Osteocyte (in vitro differentiated cells): ENCODE measurements at places on chromosomes 4 and X. TPM values are rescaled to one million over a fixed set of nuclear protein-coding genes. Genes with fewer than 3 reads are reported as not detected.
A peak's percentile ranks its signal among the peaks of the same experiment; 100 is the strongest.

GRCh38 chr4:74440356-74440755 is 4.6 kb upstream of the AREG start:
- no peak for DNase-seq
- no peaks in the 10 kb centered on the region for H3K36me3 ChIP-seq
- peaks cover 4% of the 10 kb centered on the region for H3K4me1 ChIP-seq
- no peaks in the 10 kb centered on the region for H3K27me3 ChIP-seq
- no peak overlapping the region for H3K27ac ChIP-seq
- no peak overlapping the region for H3K4me3 ChIP-seq

DNA sequence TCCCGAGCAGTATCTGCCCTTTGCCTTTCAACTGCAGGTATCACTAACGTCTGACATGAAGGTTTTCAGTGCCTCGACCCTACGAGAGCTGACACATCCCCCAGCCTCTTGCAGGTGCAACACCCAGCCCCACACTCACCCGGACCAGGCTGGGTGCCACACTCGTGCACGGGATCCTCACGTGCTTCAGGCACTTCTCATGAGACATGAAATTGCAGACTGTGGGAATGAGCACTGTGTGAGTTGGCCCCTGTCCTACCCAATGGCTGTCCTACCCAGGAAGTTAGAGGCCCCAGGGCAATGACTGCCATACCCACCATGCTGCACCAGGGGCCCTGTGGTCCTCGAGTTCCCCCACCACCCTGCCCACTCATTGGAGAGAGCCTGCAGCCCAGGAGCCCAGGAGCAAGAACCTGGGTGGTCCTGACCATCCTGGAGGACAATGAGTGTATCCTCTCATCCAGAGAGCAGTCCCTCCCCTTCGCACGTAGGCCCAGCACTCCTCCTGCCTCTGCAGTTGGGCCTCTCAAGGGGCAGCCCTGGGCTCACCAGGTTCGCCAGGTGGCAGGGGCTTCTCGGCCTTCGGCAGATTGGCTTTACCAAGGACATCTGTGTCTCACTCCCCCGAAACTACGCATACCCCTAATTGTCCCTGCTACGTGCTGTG is 2.4 kb downstream of the DGKQ start:
- H3K4me1 ChIP-seq: peaks cover 7% of the 10 kb centered on the region
- H3K4me3 ChIP-seq: peak overlapping the region; percentile 40
- H3K27ac ChIP-seq: no peak overlapping the region
- H3K27me3 ChIP-seq: no peaks in the 10 kb centered on the region
- no peak for DNase-seq

- H3K4me3 ChIP-seq: no peak overlapping the region
- H3K27ac ChIP-seq: no peak overlapping the region
- no peaks in the 10 kb centered on the region for H3K4me1 ChIP-seq
- H3K36me3 ChIP-seq: no peaks in the 10 kb centered on the region
- no peaks in the 10 kb centered on the region for H3K27me3 ChIP-seq
Observed at GRCh38 chrX:148938348-148938747, 437.9 kb downstream of the AFF2 start.

APOOL gene
- total RNA-seq: 19.5 and 19.7 TPM in 2 replicates

GRCh38 chrX:147803948-147804347 is 107.8 kb upstream of the FMR1 start:
- H3K4me3 ChIP-seq: no peak overlapping the region
- peaks cover 3% of the 10 kb centered on the region for H3K27me3 ChIP-seq
- no peak for DNase-seq
- no peaks in the 10 kb centered on the region for H3K36me3 ChIP-seq
- H3K4me1 ChIP-seq: peaks cover 3% of the 10 kb centered on the region
- H3K27ac ChIP-seq: no peak overlapping the region

CLDN22 gene
- total RNA-seq: not detected in 2 replicates

RBMX gene
- 181 and 186 TPM in 2 replicates for total RNA-seq

GRCh38 chrX:56728321-56728720 is 722 bp upstream of the NBDY start:
- peak overlapping the region; percentile 23 for H3K27ac ChIP-seq
- no peaks in the 10 kb centered on the region for H3K27me3 ChIP-seq
- H3K4me1 ChIP-seq: peaks cover 19% of the 10 kb centered on the region

GRCh38 chr4:76738086-76738931 is 159.6 kb downstream of the SOWAHB start:
- no peaks in the 10 kb centered on the region for H3K27me3 ChIP-seq
- peaks cover 24% of the 10 kb centered on the region for H3K4me1 ChIP-seq
- H3K4me3 ChIP-seq: no peak overlapping the region
- H3K27ac ChIP-seq: peak overlapping the region; percentile 24

SEC31A gene
- 360 and 377 TPM in 2 replicates for total RNA-seq

DNA sequence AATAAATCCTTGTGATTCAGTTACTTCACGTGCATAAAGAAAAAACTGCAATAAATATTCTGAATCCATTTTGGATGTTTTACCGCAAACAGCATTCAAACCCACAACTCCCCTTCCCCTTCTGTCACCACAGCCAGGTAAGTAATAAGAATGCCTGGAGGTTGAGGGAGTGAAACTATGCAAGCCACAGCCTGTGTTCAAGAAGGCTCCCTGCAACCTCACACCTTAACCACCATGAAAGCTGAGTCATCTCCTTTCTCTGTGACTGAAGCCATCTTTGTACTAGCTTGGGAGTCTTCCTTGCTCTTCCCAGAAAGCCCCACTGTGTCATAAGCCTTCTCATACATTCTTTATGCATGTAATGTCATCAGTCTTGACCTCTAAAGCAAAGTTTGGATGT is 297.0 kb upstream of the PUDP start:
- DNase-seq: no peak
- no peaks in the 10 kb centered on the region for H3K36me3 ChIP-seq
- H3K4me1 ChIP-seq: no peaks in the 10 kb centered on the region
- H3K27ac ChIP-seq: no peak overlapping the region
- peaks cover 8% of the 10 kb centered on the region for H3K27me3 ChIP-seq
- no peak overlapping the region for H3K4me3 ChIP-seq

FAM9C gene
- not detected in 2 replicates for total RNA-seq

GRCh38 chr4:4995103-4995907 is 24.0 kb downstream of the CYTL1 start:
- no peak overlapping the region for H3K4me3 ChIP-seq
- H3K27me3 ChIP-seq: no peaks in the 10 kb centered on the region
- peak; percentile 90 for DNase-seq
- H3K27ac ChIP-seq: no peak overlapping the region
- no peaks in the 10 kb centered on the region for H3K36me3 ChIP-seq

DNA sequence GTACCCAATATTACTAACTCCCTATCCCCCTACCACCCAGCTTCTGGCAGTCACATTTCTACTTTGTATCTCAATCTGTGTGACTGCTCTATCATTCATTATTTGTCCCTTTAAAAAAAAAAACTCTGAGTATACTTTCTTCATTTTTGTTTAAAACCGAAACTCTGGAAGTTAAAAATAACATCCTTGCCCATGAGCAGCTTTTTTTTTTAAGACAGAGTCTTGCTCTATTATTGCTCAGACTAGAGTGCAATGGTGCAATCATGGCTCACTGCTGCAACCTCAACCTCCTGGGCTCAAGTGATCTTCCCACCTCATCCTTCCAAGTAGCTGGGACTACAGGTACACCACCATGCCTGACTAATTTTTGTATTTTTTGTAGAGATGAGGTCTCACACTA is 15.8 kb downstream of the UBE2K start:
- H3K36me3 ChIP-seq: peaks cover 11% of the 10 kb centered on the region
- peaks cover 43% of the 10 kb centered on the region for H3K4me1 ChIP-seq
- H3K4me3 ChIP-seq: peak overlapping the region; percentile 46
- no peak for DNase-seq
- H3K27me3 ChIP-seq: no peaks in the 10 kb centered on the region

GRCh38 chr4:61493470-61493869 is 293.3 kb downstream of the ADGRL3 start:
- H3K27me3 ChIP-seq: no peaks in the 10 kb centered on the region
- no peaks in the 10 kb centered on the region for H3K36me3 ChIP-seq
- H3K27ac ChIP-seq: no peak overlapping the region
- no peak for DNase-seq

ERVMER34-1 gene
- total RNA-seq: 0.24 and 0.26 TPM in 2 replicates

DNA sequence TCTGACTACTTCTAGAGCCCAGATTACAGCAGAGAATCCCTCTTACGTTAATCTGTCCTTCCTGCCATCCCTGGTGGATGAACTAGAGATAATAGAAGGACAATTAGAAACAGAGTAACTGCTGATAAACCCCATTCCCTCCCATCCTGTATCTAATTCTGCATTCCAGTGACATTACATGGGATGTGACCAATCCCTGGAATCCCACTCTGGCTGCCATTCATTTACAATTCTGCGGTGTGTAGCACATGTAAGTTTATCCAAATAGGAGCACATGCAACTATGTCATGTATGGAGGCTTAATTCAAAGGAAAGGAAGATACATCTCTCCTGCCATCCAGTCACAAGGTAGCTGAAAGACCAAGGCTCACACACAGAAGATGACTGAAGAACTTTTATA is 339.5 kb downstream of the GPAT3 start:
- H3K4me1 ChIP-seq: no peaks in the 10 kb centered on the region
- H3K4me3 ChIP-seq: no peak overlapping the region
- no peak overlapping the region for H3K27ac ChIP-seq
- H3K27me3 ChIP-seq: no peaks in the 10 kb centered on the region
- DNase-seq: no peak
- no peaks in the 10 kb centered on the region for H3K36me3 ChIP-seq

- DNase-seq: no peak
- no peaks in the 10 kb centered on the region for H3K27me3 ChIP-seq
- H3K4me1 ChIP-seq: no peaks in the 10 kb centered on the region
- H3K36me3 ChIP-seq: no peaks in the 10 kb centered on the region
- no peak overlapping the region for H3K27ac ChIP-seq
- H3K4me3 ChIP-seq: no peak overlapping the region
Observed at GRCh38 chrX:799808-800207, 169.2 kb downstream of the SHOX start.

FAM193A gene
- 35.3 and 36.5 TPM in 2 replicates for total RNA-seq

DNA sequence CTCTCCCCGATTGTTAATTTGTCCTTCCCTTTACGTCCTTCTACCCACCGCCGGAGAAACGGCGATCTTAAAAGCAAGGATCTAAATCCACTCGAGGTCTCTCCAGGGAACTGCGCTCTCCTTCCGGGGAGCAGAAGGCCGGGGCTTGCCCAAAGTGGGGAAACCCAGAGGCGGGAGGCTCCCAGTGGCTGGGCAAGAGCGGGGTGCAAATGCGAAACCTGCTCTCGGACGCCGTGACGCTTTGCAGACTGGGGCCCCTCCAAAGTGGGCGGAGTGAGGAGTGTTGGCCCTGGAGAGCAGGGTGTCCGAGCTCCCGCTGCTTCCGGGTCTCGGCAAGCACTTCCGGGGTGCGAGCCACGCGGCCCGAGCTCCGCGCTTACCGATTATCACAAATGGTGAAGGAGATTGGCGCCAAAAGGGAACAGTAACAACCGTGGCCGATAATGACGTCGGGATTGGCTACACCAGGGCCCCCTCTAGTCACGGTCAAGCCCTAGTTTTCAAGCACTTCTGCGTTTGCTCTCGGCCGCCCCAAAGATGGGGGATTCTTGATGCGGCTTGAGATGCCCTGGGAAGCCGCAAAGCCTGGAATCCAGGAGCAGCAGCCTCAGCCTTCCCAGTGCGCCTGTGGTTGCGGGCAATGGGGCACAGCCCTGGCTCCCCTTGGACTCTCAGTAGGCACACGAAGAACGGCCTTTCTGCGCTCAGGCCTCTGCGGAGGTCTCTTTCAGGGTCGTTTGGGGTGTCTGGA is 29.0 kb downstream of the HAND2 start:
- no peak overlapping the region for H3K27ac ChIP-seq
- no peaks in the 10 kb centered on the region for H3K4me1 ChIP-seq
- no peaks in the 10 kb centered on the region for H3K36me3 ChIP-seq
- H3K27me3 ChIP-seq: peaks cover 61% of the 10 kb centered on the region
- peak; percentile 83 for DNase-seq

NPY5R gene
- total RNA-seq: 0.16 TPM in 1 of 2 replicates, not detected in the other

DNA sequence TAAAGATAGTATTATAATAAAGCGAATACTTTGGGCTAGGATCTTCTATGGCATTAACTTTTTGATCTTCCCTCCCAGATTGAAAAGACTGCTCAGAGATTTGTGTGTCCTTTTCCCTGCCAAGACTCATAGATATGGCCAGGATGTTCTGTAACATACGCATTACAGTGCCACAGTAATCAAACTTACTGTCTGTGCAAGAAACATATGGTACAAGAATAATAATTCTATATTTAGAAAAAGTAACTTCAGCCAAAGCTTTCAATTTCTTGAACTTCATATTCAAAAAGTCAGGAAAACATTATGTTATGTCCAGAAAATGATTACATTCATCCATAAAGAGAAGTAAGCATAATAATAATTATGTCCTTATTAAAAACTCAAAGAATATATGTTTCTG is 100.9 kb upstream of the GUCY1A1 start:
- DNase-seq: no peak
- no peak overlapping the region for H3K27ac ChIP-seq
- no peaks in the 10 kb centered on the region for H3K27me3 ChIP-seq
- no peaks in the 10 kb centered on the region for H3K36me3 ChIP-seq

SMS gene
- 91.4 and 94.5 TPM in 2 replicates for total RNA-seq

PCDH18 gene
- 69.3 and 74.8 TPM in 2 replicates for total RNA-seq

GRCh38 chrX:45851434-45851991 is 650.8 kb upstream of the DIPK2B start:
- no peaks in the 10 kb centered on the region for H3K27me3 ChIP-seq
- H3K36me3 ChIP-seq: no peaks in the 10 kb centered on the region
- H3K4me1 ChIP-seq: peaks cover 19% of the 10 kb centered on the region

GRCh38 chrX:33726281-33727160 is 405.6 kb downstream of the FAM47A start:
- no peak overlapping the region for H3K27ac ChIP-seq
- peaks cover 4% of the 10 kb centered on the region for H3K27me3 ChIP-seq
- H3K36me3 ChIP-seq: no peaks in the 10 kb centered on the region
- peak overlapping the region; percentile 26 for H3K4me3 ChIP-seq
- peak; percentile 84 for DNase-seq

DNA sequence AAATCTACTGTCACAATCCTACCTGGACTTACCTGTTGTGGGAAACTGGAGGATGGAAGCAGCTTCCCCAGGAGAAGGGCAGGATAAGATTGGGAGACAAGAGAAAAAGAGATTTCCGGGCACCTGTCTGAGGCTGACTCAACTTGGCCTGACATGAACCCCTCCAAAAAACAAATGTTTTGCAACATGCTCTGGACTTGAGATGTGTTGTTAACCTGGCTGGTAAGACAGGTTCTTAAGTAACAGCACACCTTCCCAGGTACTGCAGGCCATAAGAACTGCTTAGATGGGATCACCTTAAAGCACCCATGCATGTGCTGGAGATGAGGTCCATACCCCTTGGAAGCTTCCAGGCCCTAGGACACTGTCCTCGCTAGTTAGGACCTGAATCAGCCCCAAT is 4.4 kb upstream of the SMIM43 start:
- H3K27ac ChIP-seq: no peak overlapping the region
- no peaks in the 10 kb centered on the region for H3K36me3 ChIP-seq
- H3K27me3 ChIP-seq: peaks cover 63% of the 10 kb centered on the region
- no peak for DNase-seq
- no peak overlapping the region for H3K4me3 ChIP-seq
- H3K4me1 ChIP-seq: peaks cover 5% of the 10 kb centered on the region

DNA sequence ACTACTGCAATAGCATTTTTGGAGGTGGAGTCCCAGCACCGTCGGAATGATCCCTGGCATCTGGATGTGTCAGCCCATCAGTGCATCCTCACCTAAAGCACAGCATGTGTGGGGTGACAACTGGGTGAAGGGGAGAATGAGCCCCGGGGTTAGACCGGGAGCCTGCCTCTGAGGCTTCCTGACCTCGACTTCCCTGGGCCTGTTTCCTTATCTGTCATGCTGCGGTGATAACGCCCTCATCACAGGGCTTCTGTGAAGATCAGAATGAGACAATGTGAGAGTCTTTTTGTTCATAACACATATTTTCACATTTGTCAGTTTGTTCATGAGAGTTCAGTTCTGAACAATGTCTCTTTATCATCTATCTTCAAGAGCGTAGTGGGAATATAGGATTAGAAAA is 31.1 kb upstream of the PDLIM3 start:
- H3K36me3 ChIP-seq: no peaks in the 10 kb centered on the region
- no peak for DNase-seq
- no peaks in the 10 kb centered on the region for H3K27me3 ChIP-seq
- H3K4me3 ChIP-seq: no peak overlapping the region
- H3K27ac ChIP-seq: peak overlapping the region; percentile 94
- H3K4me1 ChIP-seq: peaks cover 26% of the 10 kb centered on the region
